ENCODE measurements at places on chromosomes 3 and 15.

GRCh38 chr3:37653466-37653865 lies 208.2 kb upstream of the CTDSPL start:
- no peak for DNase-seq

GRCh38 chr15:85963262-85963760 lies 116.4 kb upstream of the AGBL1 start:
- no peak for DNase-seq

- no peak for DNase-seq
Measured at GRCh38 chr3:155110022-155110421, 29.9 kb downstream of the MME start.

DNA sequence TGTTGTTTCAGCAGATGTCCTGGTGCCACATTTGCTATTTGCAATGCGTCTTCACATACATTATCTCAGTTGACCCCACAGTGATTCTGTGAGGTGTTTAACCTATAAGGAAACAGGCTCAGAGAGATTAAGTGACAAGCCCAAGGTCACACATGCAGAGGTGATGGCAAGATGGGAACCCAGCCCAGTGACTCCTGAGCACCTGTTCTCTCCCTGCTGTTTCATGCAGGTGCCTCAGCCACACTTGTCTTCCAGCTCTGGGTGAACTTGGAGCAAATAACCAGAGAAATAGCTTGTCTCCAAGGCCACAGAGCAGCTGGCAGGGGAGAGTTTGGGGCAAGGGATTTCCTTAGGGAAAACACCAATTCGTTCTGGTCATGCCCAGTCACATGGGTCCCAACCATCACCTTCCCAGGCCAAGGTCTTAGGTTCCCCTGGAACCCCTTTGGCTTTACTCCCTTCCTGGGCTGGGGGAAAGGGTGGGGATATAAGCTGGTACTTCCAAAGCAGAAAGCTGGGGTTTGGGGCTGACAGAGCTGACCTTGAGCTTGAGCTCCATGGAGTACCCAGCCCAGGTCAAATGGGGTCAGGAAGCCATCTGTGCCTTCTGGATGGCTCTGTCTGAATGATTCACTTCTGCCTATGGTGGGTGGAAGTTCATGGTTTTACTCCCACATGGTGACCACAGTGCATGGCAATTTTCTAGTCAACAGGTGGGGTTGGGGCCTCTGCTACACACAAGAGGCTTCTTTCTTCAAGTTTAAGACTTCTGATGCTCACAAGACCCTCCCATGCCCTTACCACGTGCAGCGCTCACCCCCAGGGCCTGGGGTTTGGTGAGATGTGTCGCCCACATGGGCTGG lies 22.4 kb downstream of the LIPC start:
- DNase-seq, result no peak

DNA sequence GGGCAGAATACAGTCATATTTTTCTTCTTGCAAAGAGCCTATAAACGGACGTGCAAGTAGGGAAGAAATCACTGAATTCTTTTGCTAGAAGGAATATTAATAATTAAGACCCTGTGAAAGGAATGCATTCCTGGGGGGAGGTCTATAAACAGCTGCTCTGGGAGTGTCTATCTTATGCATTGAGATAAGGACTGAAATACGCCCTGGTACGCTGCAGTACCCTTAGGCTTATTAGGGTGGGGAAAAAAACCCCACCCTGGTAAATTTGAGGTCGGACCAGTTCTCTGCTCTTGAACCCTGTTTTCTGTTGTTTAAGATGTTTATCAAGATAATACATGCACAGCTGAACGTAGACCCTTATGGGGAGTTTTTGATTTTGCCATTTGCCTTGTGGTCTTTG lies 100.0 kb upstream of the KBTBD8 start:
- DNase-seq, result no peak

DNA sequence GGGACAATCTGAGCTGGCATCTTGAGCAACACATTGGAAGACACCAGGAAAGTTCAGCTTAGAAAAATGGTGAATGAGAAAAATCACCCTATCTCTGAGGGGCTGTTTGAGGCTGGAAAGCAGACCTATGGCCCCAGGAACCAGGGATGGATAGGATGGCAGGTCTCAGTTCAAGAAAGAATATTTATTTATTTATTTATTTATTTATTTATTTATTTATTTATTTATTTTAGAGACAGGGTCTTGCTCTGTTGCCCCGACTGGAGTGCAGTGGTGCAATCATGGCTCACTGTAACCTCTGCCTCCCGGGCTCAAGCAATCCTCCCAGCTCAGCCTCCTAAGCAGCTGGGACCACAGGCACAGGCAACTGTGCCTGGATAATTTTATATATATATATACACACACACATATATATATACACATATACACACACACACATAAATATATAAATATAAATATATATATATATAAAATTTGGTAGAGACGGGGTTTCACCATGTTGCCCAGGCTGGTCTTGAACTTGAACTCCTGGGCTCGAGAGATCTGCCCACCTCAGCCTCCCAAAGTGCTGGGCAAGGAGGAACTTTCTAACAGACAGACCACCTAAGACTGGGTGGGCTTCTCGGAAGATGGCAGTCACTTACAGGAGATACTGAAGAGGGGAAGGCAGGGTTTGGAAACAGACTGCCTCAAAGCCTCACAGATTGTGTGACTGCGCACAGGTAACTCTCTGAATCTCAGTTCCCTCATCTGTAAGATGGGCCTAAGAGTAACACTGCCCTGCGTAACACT lies 29.7 kb downstream of the CCDC13 start:
- DNase-seq, result no peak

DNA sequence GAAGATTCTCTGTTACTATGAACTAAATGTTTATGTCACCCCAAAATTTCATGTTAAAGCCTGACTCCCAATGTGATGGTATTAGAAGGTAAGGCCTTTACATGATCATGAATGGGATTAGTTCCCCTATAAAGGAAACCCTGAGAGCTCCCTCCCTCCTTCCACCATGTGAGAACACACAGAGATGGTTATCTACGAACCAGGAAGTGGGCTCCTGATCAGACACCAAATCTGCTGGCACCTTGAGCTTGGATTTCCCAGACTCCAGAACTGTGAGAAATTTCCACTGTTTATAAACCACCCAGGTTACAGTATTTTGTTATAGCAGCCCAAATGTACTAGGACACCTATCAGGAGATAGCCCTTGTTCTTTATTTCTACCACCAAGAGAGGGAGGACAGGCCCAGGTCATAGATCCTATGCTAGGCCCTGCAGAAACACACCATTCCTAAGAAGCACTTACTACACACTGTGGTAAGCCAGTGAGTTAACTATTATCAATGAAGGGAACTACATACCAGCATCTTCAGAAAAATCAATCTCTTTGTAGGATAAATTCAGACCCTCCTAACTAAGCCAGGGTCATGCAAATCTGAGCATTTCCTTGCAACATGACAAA lies 59.0 kb downstream of the PRKAR2A start:
- peak; percentile 11 for DNase-seq

DNA sequence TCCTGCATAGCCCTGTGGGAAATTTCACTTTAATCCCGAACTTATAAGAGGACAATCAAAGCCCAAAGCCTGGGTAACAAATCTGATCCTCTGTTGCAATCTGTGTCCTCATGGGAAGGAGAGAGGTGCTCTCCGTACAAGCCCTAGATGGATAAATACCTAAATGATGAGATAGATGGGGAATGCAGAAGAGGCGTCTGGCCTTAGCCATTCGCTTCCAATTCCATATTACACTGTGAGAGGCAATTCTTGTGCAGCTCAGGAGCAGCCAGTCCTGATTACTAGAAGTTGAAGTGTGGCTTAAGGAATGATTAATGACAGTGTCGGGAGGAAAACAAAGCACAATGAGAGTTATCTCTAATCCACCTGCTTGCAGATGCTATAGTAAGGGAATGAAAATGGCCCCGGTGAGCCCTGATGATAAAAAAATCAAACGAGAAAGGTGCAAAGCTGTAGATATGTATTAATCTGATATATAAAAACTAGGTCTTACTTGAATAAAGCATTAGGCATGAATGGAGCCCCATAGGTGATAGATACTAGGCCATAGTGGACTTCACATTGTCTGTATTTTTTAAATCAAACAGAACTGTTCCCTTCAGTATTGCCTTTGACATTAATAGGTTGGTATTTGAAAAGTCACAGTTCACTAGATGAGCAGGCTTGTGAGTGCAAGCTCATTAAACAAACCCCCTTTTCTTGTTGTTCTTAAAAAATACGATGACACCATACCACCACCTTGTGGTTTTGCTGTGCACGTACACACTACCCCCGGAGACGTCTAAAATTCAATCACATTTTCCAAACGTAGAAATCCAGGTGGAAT lies 54.2 kb upstream of the TMCO5A start:
- DNase-seq, result peak; percentile 81
